Central memory CD8-positive, alpha-beta T cell (primary cell): ENCODE measurements at places on chromosomes 1 and 21.

DNA sequence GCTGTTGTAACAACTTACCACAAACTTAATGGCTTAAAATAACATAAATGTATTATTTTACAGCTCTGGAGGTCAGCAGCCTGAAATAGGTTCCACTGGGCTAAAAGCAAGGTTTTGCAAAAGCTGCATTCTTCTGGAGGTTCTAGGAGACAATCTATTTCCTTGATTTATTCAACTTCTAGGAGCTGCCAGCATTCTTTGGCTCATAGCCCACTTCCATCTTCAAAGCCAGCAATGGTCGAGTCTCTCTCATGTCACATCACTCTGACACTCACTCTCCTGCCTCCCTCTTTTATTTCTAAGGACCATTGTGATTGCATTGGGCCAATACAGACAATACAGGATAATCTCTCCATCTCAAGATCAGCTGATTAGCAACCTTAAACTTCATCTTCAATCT lies 15.1 kb upstream of the FOXJ3 start:
- peaks cover 1% of the 10 kb centered on the region for H3K36me3 ChIP-seq
- H3K4me1 ChIP-seq: no peaks in the 10 kb centered on the region
- H3K27me3 ChIP-seq: peaks cover 62% of the 10 kb centered on the region
- no peak overlapping the region for H3K4me3 ChIP-seq
- H3K27ac ChIP-seq: no peak overlapping the region
- DNase-seq: no peak

- H3K27ac ChIP-seq: no peak overlapping the region
- no peaks in the 10 kb centered on the region for H3K4me1 ChIP-seq
- no peak overlapping the region for H3K4me3 ChIP-seq
Observed at GRCh38 chr1:56045477-56045876, 533.9 kb downstream of the PLPP3 start.

- no peak overlapping the region for H3K4me3 ChIP-seq
- H3K27ac ChIP-seq: no peak overlapping the region
- H3K4me1 ChIP-seq: no peaks in the 10 kb centered on the region
- H3K36me3 ChIP-seq: peaks cover 6% of the 10 kb centered on the region
- H3K27me3 ChIP-seq: no peaks in the 10 kb centered on the region
- DNase-seq: no peak
Observed at GRCh38 chr1:65388908-65389695, 31.4 kb upstream of the LEPR start.

DNA sequence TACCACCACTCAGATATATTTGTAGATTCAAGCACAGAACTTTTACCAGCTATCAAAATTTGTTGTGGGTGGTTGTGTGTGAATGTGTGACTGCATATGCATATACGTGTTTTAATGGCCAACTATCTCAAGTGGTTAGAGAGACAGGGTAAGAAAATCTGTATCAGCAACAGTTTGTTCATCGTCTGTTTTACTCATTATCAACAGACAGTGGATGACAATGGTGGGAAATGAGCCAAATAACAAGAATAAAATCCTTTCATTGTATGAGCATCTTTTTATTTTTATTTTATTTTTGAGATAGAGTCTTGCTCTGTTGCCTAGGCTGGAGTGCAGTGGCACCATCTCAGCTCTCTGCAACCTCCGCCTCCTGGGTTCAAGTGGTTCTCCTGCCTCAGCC lies 22.7 kb upstream of the DYNLT5 start:
- no peak for DNase-seq
- H3K27me3 ChIP-seq: peaks cover 42% of the 10 kb centered on the region
- H3K36me3 ChIP-seq: peaks cover 2% of the 10 kb centered on the region
- no peak overlapping the region for H3K27ac ChIP-seq
- no peaks in the 10 kb centered on the region for H3K4me1 ChIP-seq

DNA sequence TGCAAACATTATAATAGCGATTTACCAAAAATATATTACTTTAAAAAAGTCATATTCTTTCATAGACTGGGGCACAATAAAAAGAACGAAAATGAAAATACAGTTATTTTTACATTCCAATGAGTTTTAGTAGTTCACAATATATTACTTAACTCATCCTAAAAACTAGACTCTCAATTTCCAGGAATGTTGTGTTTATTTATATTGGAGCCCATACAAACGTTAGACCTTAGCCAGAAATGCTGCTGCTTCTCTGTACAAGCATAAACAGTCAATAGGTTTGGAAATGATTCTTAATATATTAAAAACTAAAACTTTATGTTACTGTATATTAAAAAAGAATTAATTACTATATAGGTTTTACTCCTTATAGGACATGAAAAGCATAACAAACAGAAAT lies 302.3 kb downstream of the BRINP3 start:
- H3K27ac ChIP-seq: no peak overlapping the region
- no peak for DNase-seq
- H3K27me3 ChIP-seq: no peaks in the 10 kb centered on the region
- no peaks in the 10 kb centered on the region for H3K36me3 ChIP-seq
- H3K4me1 ChIP-seq: no peaks in the 10 kb centered on the region

GRCh38 chr1:53705446-53706096 lies 33.4 kb downstream of the GLIS1 start:
- DNase-seq: no peak
- H3K27me3 ChIP-seq: peaks cover 19% of the 10 kb centered on the region
- H3K27ac ChIP-seq: no peak overlapping the region
- H3K4me3 ChIP-seq: no peak overlapping the region
- H3K4me1 ChIP-seq: no peaks in the 10 kb centered on the region

GRCh38 chr1:16186655-16187235 lies 25.7 kb downstream of the ARHGEF19 start:
- H3K27me3 ChIP-seq: peaks cover 24% of the 10 kb centered on the region
- H3K27ac ChIP-seq: no peak overlapping the region
- H3K36me3 ChIP-seq: peaks cover 1% of the 10 kb centered on the region
- no peaks in the 10 kb centered on the region for H3K4me1 ChIP-seq
- H3K4me3 ChIP-seq: no peak overlapping the region
- no peak for DNase-seq
